HFFc6 (cell line): ENCODE measurements at places on chromosomes 3 and 15. TPM values are rescaled to one million over a fixed set of nuclear protein-coding genes. Genes with fewer than 3 reads are reported as not detected.

GRCh38 chr3:3353153-3353552, 173.7 kb upstream of the CRBN start:
- no peak for DNase-seq

DNA sequence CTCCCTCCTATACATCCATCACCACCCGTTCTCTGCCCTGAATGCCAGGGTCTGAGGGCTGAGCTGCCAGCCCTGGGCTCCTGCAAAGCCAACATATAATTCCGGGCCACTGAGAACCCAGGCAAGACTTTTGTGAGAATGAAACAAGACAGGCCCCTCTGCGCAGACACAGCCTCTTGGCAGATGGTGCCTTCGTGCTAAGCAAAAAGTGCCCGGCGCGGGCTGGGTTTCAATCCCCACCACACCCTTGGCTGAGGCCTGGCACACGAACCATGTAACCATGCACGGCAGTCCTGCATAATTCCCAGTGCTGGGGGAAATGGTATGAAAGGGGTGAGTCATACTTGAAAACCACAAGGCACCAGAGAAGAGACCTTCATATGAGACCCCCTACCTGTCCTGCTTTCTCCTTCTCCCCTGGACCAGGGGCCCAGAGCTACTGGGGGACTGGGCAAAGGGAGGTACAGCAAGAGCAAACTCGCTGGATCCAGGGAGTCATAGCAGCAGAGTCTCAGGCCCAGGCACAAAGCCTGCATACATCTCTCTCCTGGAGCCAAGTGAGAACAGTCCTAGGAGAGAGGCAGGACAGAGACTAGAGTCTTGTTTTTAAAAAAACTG, 26.1 kb upstream of the LOXL1 start:
- DNase-seq: no peak

- DNase-seq: no peak
Measured at GRCh38 chr15:93333796-93334195, 244.8 kb upstream of the RGMA start.

- no peak for DNase-seq
Measured at GRCh38 chr3:153714588-153715290, 406.5 kb upstream of the ARHGEF26 start.

GRCh38 chr3:172869784-172870518, 119.4 kb downstream of the ECT2 start:
- no peak for DNase-seq

DNA sequence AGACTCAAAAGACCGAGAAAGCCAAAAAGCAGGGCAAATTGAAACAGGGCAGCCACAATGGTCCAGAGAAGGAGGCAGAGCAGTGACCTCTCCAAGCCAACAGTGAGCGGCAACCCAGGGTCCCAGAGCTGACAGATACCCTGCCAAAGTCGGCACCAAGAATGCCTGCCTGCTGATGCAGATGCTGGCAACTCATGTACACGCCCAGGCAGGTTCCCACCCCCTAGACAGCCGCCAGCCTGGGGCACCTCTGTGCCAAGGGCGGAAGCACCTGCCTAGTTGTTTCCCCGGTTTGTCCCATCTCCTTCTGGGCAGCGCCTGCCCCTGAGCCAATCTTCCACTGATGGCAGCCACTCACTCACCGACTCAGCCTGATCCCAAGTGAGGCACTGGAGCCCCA, 22.1 kb downstream of the KLHL25 start:
- DNase-seq: no peak

Gene EPHA6
- total RNA-seq: not detected in 3 replicates

Gene CLDN1
- 0.68 to 0.88 TPM (median 0.85 TPM) in 3 replicates for total RNA-seq

Gene KBTBD8
- total RNA-seq: 1.4 to 2.4 TPM (median 1.8 TPM) in 3 replicates

- DNase-seq: no peak
Measured at GRCh38 chr3:98914210-98915080, 12.9 kb upstream of the DCBLD2 start.

Gene PRR23E
- not detected in 3 replicates for total RNA-seq

DNA sequence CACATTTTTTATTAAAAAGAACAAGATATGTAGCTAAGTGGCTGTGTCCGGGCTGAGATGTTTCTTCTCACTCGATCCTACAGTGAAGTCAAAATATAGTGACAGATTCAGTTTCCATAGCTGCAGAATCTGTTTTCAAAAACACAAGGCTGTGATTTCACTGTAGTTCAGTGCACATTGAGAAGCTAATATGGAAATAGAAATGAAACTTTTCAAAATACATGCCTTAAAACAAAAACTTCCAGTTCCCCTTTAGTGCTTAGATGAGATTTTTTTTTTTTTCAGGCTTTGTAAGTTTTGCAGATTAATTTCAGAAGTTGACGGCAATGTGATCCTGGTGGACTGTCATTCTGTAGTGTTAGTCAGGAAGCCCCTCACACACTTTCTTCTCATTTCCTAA, 23.8 kb upstream of the TRAK1 start:
- DNase-seq: peak; percentile 81

GRCh38 chr3:141191097-141191749, 40.4 kb upstream of the PXYLP1 start:
- no peak for DNase-seq

GRCh38 chr3:133475245-133476010, 75.6 kb downstream of the BFSP2 start:
- DNase-seq: no peak

DNA sequence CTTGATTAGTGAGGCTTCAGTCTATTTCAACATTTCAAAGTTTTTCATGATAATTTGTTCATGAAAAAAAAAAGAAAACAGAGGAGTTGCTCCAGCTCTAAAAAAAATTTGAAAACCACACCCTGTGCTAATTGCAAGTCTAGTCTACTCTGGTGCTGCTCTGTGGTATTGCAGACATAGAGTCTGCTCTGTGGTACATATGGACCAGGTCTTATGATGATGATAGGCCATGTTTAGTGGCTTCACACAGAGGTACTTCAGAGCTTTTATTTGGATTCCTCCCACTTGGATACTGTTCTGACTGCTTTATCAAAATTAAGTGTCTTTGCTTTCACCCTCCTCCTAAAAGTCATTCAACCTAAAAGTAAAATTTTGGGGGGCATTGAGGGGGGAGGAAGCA, 160.8 kb downstream of the ALCAM start:
- DNase-seq: peak; percentile 9

Gene SEMA3G
- total RNA-seq: not detected in 3 replicates

DNA sequence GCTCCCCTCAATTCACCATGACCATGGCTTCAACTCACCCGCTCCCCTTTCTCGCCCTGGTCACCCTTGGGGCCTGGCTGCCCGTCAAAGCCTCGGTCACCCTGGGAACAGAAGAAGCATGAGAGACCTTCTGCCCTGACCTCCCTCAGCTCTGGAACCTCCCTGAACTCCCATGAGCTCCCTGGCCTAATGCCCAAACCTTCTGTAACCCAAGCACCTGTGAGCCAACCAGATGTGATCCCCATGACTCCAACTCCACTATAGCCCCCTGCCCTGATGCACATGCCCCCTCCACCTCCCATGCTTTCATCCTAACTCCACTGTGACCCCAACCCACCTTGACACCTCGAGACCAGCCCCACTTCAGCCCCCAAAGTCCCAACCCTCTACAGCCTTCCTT, 3.5 kb upstream of the UCN2 start:
- no peak for DNase-seq

Gene DAPK2
- total RNA-seq: 2.1 to 5.2 TPM (median 2.9 TPM) in 3 replicates

DNA sequence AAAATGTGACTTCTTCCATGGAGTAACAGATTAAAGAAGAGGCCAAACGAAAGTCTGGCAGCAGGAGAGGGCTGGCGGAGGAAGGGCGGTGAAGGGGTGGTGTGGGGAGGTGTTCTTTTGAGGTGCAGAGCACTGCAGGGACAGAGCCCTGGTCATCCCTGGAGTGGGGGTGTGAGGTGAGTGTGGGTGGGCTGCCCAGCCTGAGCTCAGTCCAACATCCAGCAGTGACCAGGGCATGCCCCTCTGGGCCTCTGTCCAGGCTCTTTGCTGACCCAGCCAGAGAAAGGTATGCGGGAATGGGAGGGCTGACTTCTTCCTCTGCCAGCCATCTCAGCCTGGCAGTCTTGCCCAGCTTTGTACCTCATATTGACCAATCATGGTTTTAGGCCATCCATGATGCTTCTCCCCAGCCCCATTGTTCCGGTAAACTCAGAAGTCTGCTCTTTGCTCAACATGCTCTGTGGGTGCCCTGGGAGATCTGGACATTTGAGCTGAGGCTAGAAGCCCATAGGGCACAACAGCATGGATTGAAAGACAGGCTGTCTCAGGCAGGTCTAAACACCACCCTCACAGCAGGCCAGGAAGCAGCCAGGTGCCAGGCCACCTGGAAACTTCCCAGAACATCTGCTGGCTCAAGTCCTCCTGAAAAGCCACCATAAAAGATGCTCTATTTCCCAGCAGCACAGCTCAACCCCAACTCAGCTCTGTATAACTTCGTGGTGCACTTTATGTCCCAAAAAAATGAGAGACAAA, 25.9 kb upstream of the CXCR6 start:
- no peak for DNase-seq

DNA sequence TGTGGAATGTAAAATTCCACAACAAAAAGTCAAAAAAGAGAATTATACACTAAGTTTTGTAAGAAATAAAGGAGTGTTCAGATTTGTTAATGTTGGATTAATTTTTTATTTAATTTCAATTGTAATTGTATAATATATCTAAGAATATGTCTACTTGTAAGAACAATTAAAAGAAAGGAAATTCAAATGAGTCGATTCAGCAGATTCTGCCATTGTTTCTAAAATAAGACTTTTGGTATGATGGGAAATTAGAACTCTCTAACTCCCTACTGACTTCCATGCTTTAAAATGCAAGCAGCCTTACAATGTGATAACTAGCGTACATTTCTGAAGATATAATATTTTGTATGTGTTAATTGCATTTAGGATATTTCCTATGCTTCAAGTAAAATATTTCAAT, 395.9 kb upstream of the ZNF717 start:
- no peak for DNase-seq

DNA sequence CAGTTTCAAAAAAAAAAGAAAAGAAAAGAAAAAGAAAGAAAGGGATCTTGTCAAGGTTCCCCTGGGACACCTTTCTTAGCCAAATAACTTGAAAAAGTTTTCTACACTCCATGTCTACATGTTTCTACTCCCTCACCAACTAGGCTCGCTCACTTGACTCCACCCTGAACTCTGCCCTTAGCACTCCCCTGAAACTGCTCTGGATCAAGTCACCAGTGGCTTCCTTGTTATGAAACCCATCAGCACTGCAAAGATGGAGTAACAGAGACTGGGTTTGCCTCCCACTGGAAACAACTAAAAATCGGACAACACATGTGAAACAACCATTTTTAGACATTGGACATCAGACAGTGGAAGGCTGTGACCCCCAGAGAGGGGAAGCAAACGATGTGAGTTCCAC, 36.8 kb downstream of the TMEM40 start:
- DNase-seq: no peak
